ENCODE measurements at places on chromosomes 5 and 9. TPM values are rescaled to one million over a fixed set of nuclear protein-coding genes. Genes with fewer than 3 reads are reported as not detected.

DNA sequence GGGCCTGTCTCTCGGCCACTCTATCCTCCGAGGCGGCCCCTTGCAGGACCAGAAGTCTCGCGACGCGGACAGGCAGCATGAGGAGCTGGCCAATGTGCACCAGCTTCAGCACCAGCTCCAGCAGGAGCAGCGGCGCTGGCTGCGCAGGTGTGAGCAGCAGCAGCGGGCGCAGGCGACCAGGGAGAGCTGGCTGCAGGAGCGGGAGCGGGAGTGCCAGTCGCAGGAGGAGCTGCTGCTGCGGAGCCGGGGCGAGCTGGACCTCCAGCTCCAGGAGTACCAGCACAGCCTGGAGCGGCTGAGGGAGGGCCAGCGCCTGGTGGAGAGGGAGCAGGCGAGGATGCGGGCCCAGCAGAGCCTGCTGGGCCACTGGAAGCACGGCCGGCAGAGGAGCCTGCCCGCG lies 283.5 kb downstream of the ARHGEF28 start:
- DNase-seq, result no peak

POC5 gene
- total RNA-seq, result 8.3 TPM

- DNase-seq, result peak; percentile 54
These were observed 576.3 kb downstream of the PDE4D start for GRCh38 chr5:59317023-59317773.

FOXD1 gene
- 2.3 TPM for total RNA-seq

DNA sequence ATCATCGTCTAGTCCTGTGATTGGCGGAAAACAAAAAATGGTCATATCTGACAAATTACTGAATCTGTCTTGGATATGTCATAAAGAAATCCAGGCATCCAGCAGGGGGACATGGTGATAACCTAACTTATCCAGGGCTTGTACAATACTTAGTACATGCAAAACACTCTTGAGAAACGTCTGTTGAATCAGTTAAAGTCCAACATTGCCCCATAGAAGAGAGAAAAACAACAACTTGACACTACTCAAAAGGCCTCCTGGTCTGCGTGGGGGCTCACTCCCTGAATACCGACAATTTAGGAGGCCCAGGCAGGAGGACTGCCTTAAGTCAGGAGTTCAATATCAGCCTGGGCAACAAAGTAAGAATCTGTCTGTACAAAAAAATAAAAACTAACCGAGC lies 217.5 kb downstream of the DCP2 start:
- DNase-seq, result no peak

CARD6 gene
- total RNA-seq, result 7.8 TPM

DNA sequence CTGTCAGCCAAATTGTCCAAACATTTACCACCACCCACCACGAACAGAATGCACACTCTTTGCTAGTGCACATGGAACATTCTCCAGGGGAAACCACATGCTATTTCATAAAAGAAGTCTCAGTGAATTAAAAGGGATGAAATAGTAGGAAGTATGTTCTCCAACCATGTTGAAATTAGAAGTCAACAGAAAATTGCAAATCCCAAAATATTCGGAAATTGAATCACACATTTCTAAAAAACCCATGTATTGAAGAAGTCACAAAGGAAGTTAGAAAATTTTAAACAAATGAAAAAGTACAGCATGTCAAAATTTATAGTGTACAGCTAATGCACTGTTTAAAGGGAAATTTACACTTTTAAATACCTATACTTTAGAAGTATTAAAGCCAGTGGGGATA lies 50.8 kb downstream of the TGFBR1 start:
- no peak for DNase-seq

- DNase-seq, result peak; percentile 70
These were observed 129.1 kb upstream of the MEF2C start for GRCh38 chr5:89011778-89012711.

- peak; percentile 80 for DNase-seq
These were observed 33.9 kb upstream of the GABBR2 start for GRCh38 chr9:98742325-98743280.

DNA sequence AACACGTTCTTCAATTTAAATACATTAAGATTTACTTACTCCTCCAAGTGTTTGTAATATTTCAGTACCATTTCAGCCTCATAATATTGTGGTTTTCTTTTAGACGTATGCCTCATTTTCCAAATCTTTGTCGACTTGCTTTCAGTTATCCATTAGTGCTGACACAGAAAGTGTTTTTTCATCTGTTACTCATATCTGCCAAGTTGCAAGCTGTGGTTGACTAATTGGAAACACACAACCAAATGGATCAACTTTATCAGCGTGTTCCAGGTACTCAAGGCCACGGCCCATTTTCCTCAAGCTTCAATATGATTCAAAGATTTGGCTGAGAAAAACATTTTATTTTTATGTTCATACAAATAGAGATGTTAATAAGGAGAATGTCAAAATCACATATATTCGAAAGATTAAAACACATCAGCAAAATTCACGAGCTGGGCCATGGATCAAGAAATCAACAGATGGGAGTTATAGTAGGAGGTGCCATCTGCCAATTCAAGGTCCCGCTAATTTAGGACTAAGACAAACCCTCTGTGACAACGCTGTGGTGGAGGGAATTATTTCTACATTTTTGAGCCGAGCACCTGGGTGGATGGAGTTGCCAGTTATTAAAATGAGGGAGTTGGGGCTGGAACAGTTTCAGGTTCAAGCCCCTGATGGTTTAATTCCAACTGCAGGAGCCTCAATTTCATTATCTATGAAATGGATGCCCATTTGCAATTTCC lies 27.2 kb upstream of the CCNJL start:
- DNase-seq, result no peak

GRCh38 chr9:31740705-31741104 lies 643.7 kb upstream of the ACO1 start:
- DNase-seq, result peak; percentile 45

DNA sequence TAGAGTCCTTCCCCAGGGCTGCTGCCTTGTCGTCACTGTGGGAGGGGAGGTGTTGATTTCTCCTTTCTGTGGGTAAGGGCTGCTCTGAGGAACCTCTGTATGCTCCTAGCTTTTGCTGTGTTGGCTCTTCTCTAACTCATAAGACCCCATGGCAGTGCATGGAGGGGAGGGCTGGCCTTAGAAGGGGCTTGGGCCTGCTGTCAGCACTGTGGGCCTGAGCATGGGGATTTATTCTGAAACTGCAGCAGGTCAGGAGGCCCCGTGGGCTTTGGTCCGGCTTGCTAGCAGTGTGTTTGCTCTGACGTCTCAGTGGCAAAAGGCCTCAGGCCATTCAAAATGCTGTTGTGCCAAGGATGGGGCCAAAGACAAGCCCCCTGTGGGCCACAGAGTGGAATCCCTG lies 6.8 kb downstream of the FGF18 start:
- no peak for DNase-seq

DNA sequence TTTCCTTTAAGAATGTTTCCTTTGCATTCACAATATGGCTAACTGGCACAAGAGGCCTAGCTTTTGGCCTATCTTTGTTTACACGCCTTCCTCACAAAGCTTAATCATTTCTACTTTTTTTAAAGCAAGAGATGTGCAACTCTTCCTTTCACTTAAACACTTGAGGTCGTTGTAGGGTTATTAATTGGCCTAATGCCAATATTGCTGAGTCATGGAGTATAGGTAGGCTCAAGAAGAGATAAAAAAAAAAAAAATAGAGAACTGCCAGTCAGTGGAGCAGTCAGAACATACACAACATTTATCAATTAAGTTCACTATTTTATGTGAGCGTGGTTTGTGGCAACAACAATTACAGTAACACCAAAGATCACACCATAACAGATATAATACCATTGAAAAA lies 5.9 kb downstream of the FKBP15 start:
- peak; percentile 88 for DNase-seq

ANXA2R gene
- total RNA-seq, result 0.26 TPM

GRCh38 chr5:127976525-127976924 lies 107.0 kb upstream of the SLC12A2 start:
- no peak for DNase-seq

MYO10 gene
- 39.5 TPM for total RNA-seq

GRCh38 chr5:168752416-168753190 lies 173.4 kb upstream of the PANK3 start:
- DNase-seq, result no peak
